ENCODE measurements at places on chromosomes 7 and 10.

GRCh38 chr10:97805949-97806348 is 34.1 kb upstream of the SFRP5 start:
- no peak for DNase-seq

DNA sequence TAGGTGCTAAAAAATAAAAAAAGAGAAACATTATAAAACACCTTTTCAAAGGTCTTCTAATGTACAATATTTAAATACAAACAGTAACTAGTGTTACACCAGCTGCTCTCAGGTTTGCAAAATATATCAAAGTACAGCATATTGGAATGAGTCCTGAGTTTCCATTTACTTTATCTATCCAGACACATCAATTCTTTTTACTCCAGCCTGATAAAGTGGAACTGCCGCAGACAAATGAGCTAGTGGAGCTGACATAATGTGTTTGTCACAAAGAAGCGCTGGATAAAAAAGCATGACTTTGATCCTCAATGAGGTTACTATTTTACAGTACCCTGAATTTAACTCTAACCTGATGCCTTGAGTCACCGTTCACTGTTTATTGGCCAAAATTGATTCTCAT is 1243.1 kb downstream of the GATA3 start:
- DNase-seq, result no peak

DNA sequence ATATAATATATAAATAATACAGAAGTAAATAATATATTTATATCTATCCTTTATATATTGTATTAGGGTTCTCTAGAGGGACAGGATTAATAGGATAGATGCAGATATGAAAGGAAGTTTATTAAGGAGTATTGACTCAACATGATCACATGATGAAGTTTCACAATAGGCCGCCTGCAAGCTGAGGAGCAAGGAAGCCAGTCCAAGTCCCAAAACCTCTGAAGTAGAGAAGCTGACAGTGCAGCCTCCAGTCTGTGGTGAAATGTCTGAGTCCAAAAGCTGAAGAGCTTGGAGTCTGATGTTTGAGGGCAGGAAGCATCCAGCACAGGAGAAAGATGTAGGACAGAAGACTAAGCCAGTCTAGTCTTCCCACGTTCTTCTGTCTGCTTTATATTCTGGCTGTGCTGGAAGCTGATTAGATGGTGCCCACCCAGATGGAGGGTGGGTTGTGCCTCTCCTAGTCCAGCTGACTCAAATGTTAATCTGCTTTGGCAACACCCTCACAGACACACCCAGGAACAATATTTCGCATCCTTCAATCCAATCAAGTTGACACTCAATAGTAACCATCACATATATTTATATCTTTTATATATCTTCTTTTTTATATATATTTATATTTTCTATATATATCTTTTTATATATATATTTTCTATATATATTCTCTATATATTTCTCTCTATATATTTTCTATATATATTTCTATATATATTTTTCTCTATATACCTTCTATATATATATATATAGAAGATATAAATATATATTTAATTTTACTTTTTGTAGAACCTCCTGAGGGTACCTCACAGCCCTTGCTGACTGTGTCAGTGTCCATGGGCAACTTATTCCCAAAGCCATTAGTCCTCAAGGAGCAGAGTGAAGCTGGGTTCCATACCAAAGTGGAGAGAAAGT is 24.6 kb upstream of the AKR1B10 start:
- DNase-seq, result no peak

DNA sequence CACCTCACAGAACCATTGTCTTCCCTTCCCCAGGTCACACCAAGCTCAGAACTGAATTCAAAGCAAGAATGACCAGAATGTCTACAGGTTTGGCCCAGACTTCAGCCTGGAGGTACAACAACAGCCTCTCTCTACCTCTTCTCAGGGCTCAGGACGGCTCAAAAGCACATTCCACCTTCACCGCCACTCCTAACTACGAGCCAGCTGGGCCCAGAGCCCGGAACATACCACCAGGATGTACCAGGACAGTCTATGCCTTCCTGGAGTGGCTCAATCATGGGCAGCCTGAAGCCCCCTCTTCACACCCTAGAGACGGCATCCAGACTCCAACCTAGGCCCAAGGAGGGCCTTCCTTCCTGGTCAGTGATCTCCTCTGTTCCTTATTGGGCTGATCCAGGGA is 41.6 kb downstream of the ANXA8 start:
- DNase-seq, result no peak

DNA sequence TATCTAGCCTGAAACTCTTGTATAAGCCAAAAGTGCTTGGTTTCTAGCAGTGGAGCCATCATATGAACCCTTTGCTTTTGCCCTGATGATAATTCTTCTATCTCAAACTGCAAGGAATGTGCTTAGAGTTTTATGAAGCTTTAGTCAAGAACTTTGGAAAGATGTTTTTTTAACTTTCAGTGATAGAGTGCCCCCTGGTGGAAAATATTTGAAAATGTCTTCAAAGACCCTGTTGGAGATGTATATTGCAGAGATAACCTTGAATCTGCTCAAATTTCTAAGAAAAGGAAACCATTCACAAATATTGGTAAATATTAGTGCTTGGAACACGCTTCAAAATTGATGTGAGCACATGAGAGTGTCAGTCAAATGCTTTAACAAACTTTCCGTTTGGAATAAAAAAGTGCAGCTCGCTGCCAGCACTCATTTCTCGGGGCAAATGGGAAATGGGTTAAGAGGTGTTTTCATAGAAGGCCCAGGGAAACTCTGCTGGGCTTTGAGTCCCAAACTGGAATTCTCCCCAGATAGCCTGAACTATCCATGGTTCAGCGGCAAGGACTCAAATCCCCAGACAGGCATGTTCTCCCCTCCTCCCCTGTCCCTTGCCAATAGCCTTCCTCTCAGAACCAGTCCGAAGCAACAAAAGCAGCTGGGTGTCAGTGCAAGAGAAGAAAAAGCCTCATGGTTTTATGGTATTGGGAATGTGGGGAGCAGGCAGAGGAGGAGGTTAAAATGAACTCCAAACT is 129.3 kb downstream of the MYOF start:
- no peak for DNase-seq

- DNase-seq, result no peak
Measured at GRCh38 chr10:121539786-121540185, 58.5 kb downstream of the FGFR2 start.

- no peak for DNase-seq
Measured at GRCh38 chr7:157370742-157371141, 33.9 kb downstream of the DNAJB6 start.

GRCh38 chr7:10083766-10084165 is 889.9 kb upstream of the PHF14 start:
- DNase-seq, result no peak

DNA sequence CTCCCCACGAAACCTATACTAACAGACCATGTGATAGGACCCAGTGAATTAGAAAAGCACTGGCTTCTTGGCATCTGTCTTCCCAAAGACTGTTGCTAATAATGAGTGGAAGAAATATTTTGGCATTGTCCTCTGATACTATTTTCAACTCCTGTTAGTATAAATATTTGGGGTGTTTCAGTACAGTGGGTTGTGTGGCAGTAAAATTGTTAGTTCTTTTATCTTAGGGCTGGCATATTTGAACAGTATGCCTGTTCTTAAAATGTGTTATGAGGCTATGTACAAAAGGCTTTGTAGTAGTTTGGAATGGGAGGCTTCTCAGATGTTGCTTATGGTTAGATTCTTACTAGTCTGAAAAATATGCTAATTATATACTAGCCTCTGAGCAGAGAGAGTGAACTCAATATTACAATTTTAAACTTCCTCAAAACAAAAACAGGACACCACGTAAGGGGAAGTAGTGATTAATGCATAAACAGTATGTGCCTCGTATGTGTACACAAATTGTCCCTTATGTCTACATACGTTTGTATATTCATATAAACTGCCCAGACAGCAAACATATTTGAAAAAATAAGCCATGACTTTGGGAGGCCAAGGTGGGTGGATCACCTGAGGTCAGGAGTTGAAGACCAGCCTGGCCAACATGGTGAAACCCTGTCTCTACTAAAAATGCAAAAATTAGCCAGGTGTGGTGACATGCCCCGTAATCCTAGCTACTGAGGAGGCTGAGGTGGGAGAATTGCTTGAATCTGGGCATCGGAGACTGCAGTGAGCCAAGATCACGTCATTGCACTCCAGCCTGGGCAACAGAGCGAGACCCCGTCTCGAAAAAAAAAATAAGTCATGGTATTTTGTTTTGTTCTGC is 115.4 kb downstream of the ARID5B start:
- DNase-seq, result no peak

DNA sequence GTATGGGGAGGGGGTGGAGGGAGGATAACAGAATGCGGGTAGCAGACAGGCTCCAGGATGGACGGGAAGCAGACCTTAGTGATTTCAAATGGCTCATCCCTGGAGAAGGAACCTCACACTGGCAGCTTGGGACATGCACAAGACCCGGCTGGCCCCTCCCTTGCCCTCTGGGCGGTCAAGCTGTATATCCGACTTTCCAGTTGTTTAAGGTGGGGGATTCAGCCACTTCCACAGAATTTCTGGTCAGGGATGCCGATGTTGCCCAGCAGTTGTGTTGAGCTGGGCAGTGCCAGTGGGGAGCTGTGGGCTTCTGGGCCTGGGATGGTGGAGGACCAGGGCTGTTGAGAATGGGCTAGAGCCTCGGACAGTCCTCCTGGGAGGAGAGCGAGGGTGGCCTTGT is 38.8 kb downstream of the GBX1 start:
- no peak for DNase-seq

GRCh38 chr10:32139223-32140073 is 83.2 kb upstream of the KIF5B start:
- peak; percentile 88 for DNase-seq

- DNase-seq, result no peak
Measured at GRCh38 chr7:1912593-1913465, 242.8 kb downstream of the ELFN1 start.

GRCh38 chr10:58773944-58774343 is 261.3 kb downstream of the BICC1 start:
- no peak for DNase-seq

GRCh38 chr10:85946713-85947326 is 419.8 kb downstream of the GRID1 start:
- DNase-seq, result no peak

DNA sequence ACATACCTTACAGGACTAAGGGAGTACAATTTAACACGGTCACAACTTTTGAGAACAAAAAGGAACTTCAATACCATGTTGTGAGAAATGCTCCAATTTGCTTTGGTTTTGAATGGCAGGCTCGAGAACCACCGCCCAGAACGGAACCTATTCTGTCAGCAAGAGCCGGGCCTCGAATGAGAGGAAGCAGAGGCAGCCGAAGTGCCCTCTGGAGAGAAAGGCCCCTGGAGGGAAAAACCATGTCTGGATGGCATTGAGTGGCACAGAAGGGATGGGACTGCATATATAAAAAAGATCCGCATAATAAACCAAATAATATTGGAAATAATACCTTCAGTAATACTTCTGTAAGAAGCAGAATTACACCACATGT is 85.6 kb downstream of the CHST15 start:
- no peak for DNase-seq

DNA sequence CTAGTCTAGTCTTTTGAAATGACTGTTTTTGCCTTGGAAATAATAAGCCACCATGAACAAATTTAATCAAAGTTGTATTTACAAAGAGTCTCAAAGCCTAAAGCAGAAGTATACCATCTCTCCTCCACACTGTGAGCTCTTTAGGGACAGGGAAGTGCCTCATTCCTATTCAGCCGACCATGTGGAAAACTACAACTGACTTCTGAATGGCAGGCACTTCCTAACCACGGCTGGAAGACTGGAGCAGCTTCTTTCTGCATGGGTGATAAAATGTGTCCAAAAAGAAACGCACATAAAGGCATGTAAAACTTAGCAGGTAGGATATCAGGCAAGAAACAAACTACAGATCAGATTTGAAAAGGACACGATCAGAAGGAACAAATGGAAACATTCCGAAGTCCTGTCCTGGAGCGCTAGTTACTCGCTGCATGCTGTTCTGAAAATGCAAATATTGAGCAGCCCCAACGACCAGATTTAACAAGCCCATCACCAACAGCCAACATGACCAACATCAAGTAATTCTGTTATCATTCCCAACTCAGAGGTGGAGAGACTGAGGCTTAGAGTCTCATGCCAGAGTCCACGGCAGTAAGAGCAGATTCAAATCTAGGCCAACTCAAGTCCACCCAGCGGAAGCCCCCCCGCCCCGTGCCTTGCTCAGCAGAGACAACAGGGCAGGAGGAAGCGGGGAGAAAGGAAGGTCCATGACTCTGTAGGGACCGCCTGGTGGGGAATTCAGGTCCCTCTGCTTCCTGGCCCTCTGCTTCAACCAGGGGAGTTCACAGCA is 26.5 kb downstream of the CTBP2 start:
- no peak for DNase-seq

- no peak for DNase-seq
Measured at GRCh38 chr7:52647046-52647445, 388.4 kb upstream of the POM121L12 start.

DNA sequence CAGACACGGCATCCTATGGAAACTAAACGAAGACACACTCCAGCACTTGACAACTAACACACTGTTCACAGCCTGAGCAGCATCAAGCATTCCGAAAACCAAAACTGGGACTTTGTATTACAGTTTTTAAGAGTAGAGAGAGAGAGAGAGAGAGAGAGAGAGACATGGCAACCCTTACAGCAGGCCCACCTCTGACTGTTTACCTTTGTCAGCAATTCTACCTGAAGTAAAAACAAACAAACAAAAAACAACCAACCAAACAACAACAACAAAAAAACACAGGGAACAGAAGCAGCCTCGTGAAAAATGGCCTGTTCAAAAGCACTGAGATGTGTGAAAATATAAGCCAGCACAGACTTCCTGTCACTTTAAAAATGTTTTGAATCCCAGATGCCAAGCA is 118.0 kb downstream of the SPAG6 start:
- no peak for DNase-seq

- DNase-seq, result no peak
Measured at GRCh38 chr7:25963733-25964132, 188.3 kb upstream of the NFE2L3 start.

DNA sequence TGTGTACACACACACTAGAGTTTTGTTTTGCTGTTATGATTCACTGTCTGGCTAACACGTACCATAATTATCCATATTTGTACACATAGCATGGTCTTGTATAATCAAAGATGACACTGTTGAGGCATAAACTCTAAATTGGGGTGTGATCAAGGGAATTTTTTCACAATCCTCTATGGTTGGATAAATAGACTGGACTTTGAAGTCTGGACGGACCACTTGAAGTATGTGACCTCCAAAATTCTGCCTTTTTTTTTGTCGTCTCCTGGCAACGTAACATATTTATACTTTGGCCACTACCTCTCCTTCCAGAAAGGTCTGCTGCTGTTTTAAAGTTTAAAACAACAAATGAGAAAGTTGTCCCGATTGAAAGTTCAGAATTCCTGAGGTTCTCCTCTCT is 193.4 kb downstream of the CACNB2 start:
- no peak for DNase-seq
